ENCODE measurements at places on chromosomes 3 and 15.

GRCh38 chr3:34364335-34364734 is 565.9 kb downstream of the PDCD6IP start:
- DNase-seq: no peak

GRCh38 chr3:39261726-39262125 is 18.1 kb downstream of the CX3CR1 start:
- DNase-seq: no peak

DNA sequence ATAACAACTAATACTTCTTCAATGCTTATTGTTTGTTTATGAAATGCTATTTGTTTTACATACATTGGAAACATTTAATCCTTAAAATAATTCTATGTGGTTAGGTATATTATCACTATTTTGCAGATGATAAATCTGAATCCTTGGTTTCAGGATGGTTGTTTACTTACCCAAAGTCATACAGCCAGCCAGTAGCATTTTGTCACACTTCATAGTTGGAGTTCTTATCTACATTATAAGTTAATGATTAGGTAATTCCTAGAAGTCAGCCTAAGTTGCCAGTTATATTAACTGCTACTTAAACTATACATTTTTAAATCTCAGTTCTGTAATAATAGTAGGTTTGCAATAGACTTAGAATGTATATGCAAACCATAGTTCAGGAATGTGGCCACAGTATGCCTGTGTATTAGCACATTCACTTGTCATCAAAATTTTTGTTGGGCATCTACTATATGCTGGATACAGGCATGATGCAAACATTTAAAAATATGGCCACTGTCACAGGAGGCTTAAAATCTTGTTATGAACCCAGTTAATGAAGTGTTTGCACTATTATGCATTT is 187.9 kb downstream of the UBE2E2 start:
- DNase-seq: no peak

- DNase-seq: no peak
These were observed 523.2 kb downstream of the IGSF11 start for GRCh38 chr3:118511402-118511801.

- no peak for DNase-seq
These were observed 921.9 kb downstream of the SQOR start for GRCh38 chr15:46556559-46557379.

GRCh38 chr3:120093911-120094775 is at the start of gene GSK3B:
GSK3B (minus strand) TSS chr3:120094447; CDS start chr3:120093434, 1,013 bp downstream.
- peak; percentile 61 for DNase-seq

DNA sequence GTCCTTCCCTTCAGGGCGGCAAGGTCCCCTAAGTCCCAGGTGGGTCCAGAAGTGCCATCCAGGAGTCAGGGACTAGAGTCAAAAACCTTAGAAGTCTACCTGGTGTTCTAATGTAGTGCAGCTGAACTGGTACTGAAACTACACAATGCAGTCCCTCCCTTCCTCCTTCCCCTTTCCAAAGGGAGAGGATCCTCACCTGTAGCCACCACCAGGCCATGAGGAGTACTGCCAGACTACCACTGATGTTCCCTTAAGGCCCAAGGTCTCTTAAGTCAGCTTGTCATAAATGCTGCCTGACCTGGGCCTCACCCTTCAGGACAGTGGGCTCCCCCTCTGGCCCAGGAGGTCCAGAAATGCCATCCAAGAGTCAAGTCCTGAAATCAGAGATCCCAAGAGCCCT is 98.9 kb downstream of the ULK4 start:
- no peak for DNase-seq

GRCh38 chr3:190338717-190339116 is 16.5 kb upstream of the CLDN1 start:
- DNase-seq: no peak

Measured in stimulated activated CD8-positive, alpha-beta memory T cell treated with anti-CD3 and anti-CD28 coated beads, Interleukin-12 subunit alpha, Interleukin-12 subunit beta, amount 100 ng/mL, for 4 hours (primary cell).